HFFc6 (cell line): ENCODE measurements at places on chromosomes 16 and 17.
A peak's percentile ranks its signal among the peaks of the same experiment; 100 is the strongest.

DNA sequence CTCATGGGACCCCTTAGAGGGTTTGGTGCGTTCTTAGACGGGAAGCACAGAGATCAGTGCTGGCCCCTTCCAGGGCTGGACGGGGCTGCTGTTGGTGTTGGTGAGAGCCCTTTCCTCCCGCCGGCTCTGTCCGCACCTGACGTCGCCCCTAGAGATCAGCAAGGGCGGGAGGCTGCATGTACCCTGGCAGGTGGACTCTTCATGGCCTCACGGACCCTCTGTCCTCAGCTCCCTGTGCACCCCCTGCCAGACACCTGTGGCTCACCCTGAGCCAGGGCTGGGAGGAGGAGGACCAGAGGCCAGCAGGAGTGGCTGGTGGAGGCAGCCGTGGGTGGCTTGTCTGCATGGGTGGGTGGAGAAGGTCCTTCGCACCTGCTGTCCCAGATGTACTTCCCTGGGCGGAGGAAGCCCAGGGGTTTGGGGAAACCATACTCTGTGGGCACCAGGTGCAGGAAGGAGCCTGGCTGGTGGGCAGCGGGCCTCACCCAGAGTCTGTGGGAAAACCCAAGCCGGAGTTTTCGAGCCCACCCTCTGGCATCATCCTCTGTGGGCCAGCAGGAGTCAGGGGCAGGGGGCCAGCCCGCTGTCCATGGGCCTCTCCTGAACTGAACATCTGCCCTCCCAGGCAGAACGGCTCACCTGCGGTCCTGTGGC, 348.6 kb downstream of the SEC14L1 start:
- no peak for DNase-seq

- no peak for DNase-seq
Observed at GRCh38 chr16:18853694-18854093, 52.3 kb upstream of the ARL6IP1 start.

GRCh38 chr17:12127667-12128066, 107.0 kb downstream of the MAP2K4 start:
- no peak for DNase-seq

DNA sequence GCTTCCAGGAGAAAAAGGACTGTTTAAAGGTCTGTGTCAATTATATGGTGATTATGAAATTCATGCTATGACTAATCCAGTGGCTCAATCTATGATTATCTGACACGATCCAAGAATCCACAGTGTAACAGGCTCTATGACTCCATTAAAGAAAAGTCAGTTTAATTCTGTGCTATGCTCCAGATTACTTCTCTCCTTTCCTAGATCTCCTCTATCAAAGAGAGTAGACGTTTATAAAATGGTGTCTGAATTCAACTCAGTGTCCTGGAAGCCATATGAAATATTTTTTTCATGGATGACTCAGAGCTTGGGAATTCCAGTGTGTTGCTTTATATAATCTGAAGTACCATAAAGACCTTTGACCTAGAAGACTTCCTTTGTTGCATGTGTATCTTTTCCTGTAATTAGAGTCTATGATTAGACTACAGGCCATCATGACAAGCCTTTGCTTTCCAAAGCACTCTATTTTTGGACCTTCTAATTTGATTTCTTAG, 27.0 kb upstream of the NF1 start:
- peak; percentile 79 for DNase-seq

DNA sequence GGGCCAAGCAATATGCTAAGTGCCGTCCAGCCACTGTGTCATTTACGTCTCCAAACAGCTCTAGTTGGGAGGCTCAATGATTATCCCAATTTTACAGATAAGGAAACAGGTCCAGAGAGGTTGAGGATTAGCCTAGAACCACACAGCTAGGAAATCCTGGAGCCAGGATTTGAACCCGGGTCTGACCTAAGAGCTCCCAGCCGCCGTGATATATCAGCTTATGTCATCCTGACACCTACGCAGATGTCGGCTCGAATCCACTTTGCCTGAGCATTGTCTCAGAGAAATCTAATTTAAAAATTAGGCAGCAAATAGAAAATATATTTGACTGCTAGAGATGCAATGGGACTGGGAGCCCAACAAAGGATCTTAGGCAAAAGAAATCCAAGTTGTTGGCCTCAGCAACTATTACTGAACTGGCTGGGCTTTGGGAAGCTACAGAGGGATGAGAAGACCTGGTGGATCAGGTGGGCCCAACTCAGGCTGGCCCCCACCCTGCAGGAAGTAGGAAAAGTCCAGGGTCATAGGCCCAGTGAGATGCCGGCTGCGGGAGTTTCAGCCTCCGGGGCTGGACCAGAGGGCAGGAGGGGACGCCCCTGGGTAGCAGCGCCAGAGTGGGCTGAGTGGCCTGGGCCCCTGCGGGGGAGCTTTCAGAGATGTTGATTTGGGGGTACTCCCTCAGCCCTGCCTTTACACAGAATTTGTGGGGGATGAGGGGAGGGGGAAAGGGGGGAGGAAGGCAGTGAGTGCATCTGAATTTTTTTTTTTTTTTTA, 35.1 kb upstream of the IL21R start:
- no peak for DNase-seq

DNA sequence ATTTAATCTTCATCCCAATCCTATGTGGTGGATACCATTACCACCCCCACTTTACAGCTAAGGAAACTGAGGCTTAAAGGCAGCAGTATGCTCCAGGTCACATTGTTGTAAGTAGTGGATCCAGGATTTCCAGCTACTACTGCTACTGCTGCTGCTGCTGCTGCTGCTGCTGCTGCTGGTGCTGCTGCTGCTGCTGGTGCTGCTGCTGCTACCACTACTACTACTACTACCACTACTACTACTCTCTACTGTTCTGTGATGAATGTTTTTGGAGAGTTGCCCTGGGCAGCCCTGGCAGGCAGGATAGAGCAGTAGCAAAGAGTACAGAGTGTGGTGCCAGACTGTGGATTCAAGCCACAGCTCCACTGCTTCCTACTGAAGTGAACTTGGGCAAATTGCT, 49.3 kb upstream of the SLC12A3 start:
- DNase-seq: no peak

DNA sequence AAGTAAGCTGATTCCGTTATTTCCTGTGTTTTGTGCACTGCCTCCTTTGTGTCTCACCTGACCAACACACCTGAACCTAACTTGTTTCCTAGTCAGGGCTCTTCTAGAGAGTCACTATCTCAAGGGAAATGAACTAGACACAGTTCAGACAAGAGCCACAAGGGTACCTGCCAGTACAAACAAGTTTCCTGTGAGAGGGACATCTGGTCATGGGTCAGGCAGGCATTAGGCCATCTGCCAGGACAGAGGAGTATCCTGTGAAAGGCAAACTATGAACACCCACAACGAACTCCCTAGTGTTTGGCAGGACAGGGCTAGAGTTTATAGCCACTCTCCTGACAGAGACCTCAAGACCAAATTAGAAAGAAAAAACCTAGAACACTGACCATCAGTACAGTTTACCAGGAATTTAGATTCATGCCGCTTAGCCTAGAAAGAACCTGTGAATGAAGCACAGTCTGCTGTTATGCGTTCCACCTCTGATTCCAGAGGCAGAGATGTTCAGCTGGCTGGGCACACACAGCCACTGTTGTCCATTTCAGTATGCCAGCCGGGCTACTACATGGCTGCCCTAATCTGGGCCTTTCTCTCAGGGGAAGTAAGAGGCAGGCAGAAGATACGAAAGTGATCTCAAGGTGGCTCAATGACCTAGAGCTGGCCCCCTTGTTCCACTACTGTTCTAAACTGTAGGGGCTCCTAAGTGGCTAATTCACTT, 20.7 kb upstream of the GLG1 start:
- peak; percentile 20 for DNase-seq

GRCh38 chr16:10558305-10558704, 22.1 kb downstream of the EMP2 start:
- DNase-seq: no peak
